RPMI7951 (cell line): ENCODE measurements at places on chromosomes 2 and 18. TPM values are rescaled to one million over a fixed set of nuclear protein-coding genes. Genes with fewer than 3 reads are reported as not detected.

GRCh38 chr18:57748770-57749603, 54.1 kb downstream of the ATP8B1 start:
- DNase-seq, result peak; percentile 24

DNA sequence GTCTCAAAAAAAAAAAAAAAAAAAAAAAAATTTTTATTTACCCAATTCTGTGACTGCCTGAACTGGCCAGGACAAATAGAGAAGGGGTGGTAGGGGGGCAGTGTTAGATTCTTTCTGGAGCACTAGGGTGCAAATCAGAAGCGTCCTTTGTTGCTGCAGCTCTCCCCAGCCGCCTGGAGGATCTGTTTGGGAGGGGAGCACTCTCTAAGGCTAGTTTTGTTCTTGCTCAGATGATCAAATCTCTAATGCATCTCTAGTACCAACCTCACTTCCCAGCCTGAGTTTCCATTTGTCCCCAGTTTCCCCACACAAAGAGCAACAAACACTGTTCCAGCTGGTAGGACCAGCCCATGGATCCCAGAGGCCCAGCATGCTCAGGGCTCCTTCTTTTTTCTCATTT, 83.0 kb downstream of the GBX2 start:
- no peak for DNase-seq

DSG2 gene
- total RNA-seq, result 0.10 and 0.24 TPM in 2 replicates

SNORC gene
- 0.24 and 0.98 TPM in 2 replicates for total RNA-seq

- no peak for DNase-seq
Observed at GRCh38 chr2:181821049-181821448, 70.5 kb upstream of the ITPRID2 start.

DNA sequence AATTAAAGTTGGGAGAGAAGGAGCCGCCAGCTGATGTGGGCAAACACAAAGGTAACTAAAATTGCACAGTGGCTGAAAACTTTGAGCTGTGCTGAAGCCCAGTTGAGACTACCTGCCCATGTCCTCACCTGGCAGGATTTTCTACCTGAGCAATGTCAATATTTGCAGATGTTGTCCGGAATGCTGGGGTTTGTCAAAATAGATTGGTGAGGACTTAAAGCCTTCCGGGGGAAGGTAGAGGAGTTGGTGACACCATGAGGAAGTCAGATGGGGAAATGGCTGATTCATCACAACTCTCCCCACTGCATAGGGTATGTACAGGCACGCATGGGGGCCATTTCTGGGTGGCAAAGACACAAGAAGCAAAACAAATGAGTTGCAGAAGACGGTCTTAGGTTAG, 114.9 kb downstream of the ALK start:
- no peak for DNase-seq

CD8A gene
- total RNA-seq, result not detected in 2 replicates

SALL3 gene
- total RNA-seq, result not detected in 2 replicates

DAW1 gene
- 0.10 and 0.48 TPM in 2 replicates for total RNA-seq

GRCh38 chr2:165202239-165202638, 1.6 kb downstream of the SCN3A start:
- no peak for DNase-seq
